ENCODE measurements at places on chromosomes 5 and 9.

GRCh38 chr5:90224342-90224741, 185.2 kb downstream of the CETN3 start:
- DNase-seq: no peak

DNA sequence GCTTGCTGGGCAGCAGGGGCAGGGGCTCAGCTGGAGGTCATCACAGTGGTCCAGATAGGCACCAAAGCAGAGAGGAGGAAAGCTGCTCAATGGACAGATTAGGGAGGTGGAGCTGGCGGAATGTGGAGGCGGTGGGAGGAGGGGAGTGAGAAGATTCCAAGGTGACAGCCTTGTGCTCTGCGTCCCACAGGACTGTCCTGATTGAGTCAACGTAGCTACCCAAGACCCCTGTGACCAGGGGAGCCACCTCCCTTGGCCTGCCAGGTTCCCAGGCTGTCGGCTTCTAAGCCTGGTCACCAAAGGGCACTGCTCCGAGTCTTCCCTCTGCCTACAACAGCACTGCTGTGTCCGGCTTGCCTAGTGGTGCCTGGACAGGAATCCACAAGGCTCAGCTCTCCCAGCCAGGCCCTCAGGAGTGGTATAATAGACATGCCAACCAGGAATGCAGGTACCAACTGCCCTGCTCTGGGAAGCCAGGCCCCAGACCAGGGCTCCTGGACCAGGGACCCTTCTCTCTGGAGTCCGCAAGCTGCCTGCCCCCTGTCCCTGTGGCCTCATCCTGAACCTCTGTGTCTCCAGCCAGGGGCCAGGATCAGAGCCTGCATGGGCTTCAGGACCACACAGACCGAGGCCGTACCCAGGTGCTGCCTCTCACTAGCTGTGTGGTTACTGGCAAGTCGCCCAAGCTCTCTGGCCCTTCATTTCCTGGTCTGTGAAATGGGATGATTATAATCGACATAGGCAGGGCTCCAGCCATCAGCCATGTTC, 67.9 kb downstream of the STK10 start:
- DNase-seq: no peak

DNA sequence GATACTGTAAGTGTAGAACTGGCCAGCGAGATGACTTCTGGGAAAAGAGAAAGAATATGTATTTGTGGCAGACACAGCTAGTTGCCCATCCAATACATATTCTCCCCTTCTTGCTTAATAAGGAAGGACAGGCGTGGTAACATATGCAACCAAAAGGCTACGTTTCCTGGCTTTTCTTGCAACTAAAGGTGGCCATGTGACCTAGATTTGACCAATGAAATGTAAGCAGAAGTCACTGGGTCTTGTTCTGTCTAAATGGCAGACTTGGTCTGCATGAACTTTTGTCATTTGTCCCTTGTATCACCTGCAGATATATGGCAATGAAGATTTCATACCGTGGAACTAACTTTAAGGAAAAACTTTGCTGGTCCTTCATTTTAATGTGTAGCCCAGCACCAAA, 183.8 kb downstream of the CDH12 start:
- DNase-seq: no peak

DNA sequence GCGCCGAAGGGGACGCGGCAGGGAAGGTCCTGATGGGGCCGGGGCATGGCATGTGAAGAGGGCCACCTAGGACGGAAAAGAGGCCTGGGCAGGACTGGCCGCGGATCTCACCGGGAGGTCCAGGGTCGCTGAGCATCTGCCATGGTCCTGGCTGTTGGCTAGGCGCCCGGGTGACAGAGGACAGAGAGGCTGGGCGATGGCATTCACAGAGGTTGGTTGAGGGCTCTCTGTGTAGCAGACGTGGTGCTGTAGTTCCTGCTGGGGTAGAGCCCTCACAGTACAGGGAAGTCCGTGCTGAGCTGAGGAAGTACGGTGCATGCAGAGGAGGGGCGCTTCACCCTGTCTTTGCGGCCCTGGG, 427 bp downstream of the PCYOX1L start:
- DNase-seq: peak; percentile 78
